Cardiac fibroblast (primary cell): ENCODE measurements at places on chromosomes 6 and 20.

- no peak for DNase-seq
These were observed 3.1 kb upstream of the AKIRIN2 start for GRCh38 chr6:87705070-87705691.

GRCh38 chr20:63978319-63979228, 868 bp downstream of the SAMD10 start:
- peak; percentile 44 for DNase-seq

GRCh38 chr20:39421571-39422105, 459.5 kb downstream of the DHX35 start:
- DNase-seq: no peak

GRCh38 chr6:161226009-161226964, 47.6 kb downstream of the AGPAT4 start:
- no peak for DNase-seq

GRCh38 chr6:88216182-88216581, 50.0 kb upstream of the CNR1 start:
- DNase-seq: no peak

- DNase-seq: no peak
These were observed 11.4 kb downstream of the SENP6 start for GRCh38 chr6:75613056-75613501.

GRCh38 chr6:150093397-150093796, 24.5 kb upstream of the ULBP3 start:
- DNase-seq: no peak

DNA sequence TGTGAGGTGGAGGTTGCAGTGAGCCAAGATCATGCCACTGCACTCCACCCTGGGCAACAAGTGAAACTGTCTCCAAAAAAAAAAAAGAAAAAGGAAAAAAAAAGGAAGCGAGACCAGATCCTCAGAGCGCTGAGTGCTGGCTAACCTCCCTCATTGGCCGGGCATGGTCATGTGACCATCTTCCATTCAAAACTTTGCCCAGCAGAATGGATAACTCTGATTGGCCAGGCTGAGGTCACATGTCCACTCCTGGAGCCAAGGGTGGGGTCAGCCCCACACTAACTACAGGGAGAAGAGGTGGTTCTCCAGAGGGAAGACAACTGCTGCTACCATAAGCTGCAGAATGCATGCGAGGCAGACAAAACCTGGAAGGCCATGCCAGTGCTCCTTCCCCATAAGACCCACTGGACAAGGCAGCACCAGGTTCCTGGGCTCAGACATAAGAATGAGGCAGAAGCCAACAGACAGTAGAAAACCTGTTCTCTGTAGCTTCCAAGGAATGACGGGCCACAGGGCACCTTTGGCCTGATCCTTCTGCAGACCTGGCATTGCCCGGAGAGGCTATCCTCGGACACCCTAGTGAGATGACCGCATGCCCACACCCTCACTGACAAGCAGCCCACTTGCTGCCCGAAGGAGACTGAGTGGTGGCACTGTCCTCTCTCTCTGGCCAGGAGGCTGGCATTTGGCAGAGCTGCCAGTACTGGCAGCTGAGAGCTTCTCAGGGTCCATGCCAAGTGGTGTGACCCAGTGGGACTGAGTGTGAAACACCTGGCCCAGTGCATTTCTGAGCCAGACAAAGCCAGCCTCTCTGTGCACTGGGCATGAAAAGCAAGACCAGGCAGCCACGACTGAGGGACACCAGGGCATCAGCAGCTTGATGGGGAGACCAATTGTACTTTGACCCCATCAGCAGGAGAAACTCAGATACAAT, 311.9 kb upstream of the SULF2 start:
- no peak for DNase-seq

DNA sequence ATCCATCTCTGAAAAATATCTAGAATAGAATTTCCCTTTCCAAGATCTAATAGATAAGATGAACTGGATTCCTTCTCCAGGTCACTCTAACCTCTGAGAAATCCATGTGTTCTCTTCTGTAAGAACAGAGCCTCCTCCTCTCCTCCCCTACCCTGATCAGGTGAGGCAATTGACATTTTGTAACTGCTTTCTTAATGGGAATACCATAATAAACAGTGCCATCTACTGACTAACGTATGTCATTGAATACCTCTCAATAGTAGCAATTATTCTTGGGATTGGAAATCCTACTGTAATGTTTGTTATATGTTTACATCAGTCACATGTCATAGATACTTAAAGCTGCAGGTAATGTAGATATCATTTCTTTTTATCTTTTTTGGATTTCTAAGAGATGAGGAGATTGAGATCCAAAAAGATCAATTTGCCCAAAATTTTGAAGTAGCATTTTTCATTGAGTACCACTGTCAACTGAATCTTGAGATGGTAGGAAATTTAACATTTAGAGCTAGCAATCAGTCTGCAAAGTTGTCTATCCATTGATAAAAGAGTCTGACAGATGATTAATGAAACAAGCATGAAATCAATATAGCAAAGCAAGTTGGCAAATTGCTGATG, 365.8 kb upstream of the HSF2 start:
- peak; percentile 81 for DNase-seq

DNA sequence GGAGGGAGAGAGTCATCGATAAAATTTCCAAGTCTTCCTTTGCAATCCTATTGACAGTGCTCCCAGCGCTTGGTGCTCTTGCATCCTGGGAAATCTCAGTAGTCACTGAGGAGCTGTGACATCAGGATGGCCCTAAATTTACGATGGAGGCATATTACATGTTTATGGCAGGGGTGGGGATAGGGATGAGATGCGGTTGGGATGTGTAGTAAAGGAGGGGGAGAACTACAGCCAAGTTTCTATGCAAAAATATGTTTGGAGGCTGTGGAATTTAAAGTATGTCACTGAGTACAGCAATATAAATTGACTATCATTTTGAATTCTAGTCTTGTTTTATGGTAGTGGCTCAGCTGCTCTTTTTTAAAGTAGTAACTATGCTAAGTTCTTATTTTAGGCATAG, 544.9 kb downstream of the PKHD1 start:
- no peak for DNase-seq

DNA sequence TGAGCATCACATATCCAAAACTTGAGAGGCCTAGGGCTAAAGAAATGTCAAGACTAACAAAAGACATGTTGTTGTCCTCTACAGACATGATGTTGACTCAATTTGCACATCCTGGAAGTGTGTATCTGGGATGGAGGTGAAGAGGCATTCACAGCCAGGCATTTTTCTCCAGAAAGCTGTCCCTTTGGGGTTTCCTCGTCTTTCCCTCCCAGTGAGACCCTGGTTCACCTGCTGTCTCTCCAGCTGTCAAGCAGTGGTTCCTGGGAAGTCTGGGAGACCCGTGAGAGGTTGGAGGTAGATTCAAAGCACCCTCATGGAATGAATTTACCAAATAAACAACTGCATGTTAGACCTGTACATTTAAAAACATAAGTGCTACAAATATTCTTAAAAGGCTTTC, 32.1 kb downstream of the BACH2 start:
- no peak for DNase-seq

- no peak for DNase-seq
These were observed 66.5 kb downstream of the ZMYND8 start for GRCh38 chr20:47290008-47290407.

- no peak for DNase-seq
These were observed 84.4 kb downstream of the SERAC1 start for GRCh38 chr6:158083455-158084325.

GRCh38 chr6:166058064-166058739, 109.4 kb downstream of the TBXT start:
- peak; percentile 13 for DNase-seq

DNA sequence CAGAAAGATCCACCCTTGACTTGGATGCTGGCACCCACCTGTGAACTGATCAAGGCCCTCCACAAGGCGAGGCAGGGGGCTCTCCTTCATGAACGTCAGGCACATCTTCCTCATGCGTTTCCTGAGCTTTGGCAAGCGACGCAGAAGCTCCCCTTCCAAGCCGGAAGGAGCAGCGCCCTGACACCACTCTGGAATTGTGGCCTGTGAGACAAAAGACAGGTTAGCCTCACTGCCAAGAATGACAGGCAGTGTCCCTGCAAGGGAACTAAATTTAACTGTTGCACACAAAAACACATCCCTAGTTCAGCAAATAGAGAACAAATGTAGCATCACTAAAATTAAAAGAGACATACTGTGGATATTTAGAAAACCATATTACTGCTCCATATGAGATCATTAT, 42.0 kb upstream of the LYRM2 start:
- DNase-seq: no peak

DNA sequence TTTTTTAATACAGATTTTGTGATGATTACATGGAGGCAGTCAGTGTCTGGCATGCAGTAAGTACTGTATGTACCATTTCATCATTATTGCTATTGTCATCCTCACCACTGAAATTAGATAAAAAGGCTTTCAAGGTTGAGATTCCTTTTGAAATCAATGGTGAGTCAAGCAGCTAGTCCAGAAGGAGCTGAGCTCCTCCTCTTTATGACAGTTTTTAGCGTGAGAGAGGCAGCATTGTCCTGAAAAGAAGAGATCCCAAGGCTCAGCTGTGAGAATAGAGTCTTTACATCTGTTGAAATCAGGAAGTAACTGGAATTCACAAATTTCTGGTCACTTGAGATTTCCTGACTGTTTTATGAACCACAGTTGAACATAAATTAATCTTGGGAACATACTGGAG, 161.9 kb downstream of the PAX1 start:
- no peak for DNase-seq

DNA sequence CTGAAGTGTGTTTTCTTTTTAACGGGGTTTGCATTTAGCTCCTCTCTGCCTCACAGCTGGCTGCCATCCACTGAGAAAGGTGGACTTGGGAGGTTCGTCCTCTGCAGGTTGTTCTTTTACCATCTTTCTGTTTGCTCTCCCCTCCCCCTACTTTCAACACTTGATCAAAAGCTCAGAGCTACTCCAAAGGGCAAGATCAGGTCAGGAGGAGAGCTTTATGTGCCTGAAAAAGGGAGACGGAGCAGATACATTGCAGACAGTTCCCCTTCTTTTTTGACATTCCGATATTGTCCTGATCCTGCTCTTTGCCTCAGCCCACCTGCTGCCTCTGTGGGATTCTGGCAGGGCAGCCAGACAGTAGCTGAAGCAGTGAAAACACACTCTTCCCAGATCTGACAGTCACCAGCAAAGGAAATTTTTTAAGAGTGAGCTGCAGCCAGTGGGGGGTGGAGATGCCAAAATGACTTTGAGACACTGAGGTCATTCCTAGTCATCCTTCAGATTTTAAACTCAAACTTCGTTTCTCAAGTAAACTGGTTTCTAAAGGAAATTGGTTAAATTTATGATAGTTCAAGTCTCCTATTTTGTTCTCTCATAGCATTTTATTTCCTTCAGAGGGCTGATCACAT, 26.5 kb downstream of the SMLR1 start:
- no peak for DNase-seq

DNA sequence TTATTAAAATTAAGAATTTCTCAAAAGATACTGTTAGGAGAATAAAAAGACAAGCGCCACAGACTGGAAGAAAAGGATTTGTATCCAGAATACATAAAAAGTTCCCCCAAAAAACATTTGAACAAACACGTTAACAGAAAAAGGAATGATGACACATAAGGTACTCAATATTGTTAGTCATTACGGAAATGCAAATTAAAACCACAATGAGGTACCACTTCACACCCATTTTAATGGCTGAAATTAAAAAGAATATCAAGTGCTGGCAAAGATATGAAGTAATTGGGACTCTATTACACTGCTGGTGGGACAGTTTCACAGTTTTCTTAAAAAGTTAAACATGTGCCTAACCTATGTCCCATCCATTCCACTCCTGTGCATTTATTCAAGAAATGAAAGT, 51.4 kb downstream of the HECA start:
- no peak for DNase-seq

GRCh38 chr6:135066397-135066796, 11.8 kb upstream of the HBS1L start:
- peak; percentile 37 for DNase-seq

GRCh38 chr6:32288426-32288825, 64.6 kb upstream of the NOTCH4 start:
- DNase-seq: no peak

GRCh38 chr6:35139924-35140638, 1.1 kb downstream of the TCP11 start:
- DNase-seq: peak; percentile 88

DNA sequence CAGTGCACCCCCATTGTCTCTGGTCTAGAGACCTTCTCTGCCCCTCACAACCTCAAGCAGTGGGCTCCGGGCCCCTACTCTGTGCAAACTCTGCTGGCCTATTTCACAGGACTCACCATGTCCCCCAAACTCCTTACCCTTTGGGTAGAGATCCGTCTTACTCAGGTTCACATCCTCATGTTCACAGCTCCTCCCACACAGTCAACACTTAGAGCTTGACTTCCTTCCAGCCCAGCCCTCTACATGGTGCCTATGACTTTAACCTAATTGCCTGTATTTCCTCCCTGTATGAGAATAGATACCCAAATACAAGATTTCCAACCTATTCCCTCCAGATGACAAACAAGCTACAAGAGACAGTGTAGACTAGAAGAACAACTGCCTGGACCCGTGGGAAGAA, 528.6 kb upstream of the JARID2 start:
- DNase-seq: no peak

- DNase-seq: no peak
These were observed 53.9 kb downstream of the CEBPB start for GRCh38 chr20:50244352-50245149.

DNA sequence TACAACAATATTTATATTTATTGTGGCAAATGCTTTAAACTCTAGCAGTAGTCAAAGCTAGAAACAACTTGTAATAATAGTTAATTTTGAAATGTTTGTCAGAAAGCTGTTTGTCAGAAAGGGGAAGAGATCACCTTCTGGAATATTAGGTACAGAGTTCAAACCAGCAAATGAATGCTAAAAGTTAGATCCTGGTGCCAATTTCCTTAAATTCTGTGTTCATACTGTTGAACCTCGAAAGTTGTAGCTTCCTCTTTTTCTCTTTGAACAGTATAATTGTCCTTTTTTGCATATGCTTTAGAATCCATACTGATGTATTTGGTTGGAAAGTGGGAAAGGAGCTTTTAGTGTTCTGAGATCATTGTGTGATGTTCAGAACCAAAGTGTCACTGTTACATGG, 22.4 kb downstream of the ITCH start:
- DNase-seq: no peak

GRCh38 chr6:33757906-33758305, 11.2 kb upstream of the IP6K3 start:
- no peak for DNase-seq

- DNase-seq: no peak
These were observed 36.1 kb upstream of the NOL4L start for GRCh38 chr20:32621071-32621890.

DNA sequence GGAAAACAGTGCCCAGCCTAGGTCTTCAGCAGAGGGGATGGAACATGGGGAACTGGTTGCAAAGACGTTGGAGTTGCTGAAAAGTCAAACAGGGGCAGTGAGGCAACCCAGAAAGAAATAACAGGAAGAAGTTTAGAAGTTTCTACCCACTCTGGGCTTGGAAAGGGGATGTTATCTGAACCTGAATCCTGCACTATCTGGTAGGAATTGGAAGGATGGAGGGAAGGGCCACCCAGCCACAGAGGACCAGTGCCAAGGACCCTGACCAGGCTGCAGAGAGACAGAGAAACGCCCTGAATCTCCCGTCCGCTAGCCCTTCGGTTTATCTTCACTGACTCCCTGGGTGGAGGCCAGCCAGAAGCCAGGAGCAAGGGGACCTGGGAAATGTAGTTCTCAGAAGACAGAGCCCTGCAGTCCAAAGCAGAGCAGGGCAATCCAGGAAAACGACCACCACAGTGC, 217.3 kb upstream of the RREB1 start:
- peak; percentile 52 for DNase-seq
